HT-29 (cell line): ENCODE measurements at places on chromosomes 12 and 14. TPM values are rescaled to one million over a fixed set of nuclear protein-coding genes. Genes with fewer than 3 reads are reported as not detected.

Gene CRIP1
- 667 and 791 TPM in 2 replicates for total RNA-seq

Gene CLEC6A
- not detected in 2 replicates for total RNA-seq

Gene SCNN1A
- 161 and 221 TPM in 2 replicates for total RNA-seq

DNA sequence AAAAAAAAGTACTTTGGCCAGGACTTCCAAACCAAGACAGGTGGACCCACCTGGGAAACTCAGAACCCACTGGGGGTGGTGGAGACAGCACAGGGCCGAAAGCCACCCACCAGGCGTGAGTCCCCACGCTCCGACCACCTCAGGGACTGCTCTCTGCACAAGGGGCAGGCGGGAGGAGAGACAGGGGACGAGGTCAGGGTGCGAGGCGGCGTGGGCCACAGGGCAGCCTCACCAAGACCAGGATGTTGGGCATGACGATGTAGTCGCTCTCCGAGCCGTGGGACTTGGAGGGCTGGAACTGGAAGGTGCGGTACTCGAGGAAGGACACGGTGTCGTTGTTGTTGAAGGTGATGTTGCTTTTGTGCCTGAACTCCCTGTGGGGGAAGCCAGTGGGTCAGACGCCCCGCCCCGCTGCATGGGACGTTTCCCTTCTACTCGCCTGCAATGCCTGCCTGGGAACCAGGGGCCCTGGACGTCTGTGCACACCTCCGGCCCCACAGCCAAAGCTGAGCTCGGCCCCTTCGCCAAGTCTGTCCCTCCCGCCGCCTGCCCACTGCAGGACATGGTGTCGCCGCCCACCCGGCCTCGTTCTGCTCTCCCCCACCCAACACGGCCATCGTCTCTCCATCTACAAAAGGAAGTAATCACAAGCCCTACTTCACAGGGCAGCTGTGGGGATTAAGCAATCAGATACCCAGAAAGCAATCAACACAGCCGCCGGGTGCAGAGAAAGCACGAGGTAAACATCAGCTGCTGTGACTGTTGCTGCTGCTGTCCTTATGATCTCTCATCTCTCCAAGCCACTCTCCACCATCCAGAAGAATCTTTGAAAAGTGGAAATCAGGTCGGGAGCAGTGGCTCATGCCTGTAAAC, 48.7 kb downstream of the SCARB1 start:
- DNase-seq: no peak

GRCh38 chr14:52703664-52704063, 3.3 kb upstream of the PSMC6 start:
- no peak for DNase-seq

DNA sequence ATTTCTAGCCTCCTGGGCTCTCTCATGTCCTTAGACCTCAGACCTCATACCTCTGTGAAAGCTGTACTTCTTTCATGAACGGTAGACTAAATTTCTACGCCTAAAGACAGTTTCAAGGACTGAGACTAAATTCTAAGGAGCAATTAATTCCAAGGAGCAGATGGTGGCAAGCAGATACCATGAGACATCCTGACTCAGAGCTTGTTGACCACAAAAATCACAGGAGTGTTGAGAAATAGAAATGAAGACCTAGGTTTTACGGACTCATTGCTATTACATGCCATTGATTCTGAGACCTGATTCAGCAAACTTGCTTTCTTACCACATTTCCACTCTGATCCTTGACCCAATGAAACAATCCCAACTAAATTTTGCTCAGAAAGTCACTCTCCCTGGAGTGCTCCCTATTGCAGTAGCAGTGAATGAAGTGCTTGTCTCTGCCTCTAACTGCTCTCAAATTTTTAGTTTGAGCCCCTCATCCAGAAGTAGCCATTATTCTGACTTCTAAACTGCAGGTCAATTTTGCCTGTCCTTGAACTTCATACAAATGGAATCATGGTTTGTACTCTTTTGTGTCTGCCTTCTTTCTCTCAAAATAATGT, 52.0 kb downstream of the PEX5 start:
- no peak for DNase-seq

DNA sequence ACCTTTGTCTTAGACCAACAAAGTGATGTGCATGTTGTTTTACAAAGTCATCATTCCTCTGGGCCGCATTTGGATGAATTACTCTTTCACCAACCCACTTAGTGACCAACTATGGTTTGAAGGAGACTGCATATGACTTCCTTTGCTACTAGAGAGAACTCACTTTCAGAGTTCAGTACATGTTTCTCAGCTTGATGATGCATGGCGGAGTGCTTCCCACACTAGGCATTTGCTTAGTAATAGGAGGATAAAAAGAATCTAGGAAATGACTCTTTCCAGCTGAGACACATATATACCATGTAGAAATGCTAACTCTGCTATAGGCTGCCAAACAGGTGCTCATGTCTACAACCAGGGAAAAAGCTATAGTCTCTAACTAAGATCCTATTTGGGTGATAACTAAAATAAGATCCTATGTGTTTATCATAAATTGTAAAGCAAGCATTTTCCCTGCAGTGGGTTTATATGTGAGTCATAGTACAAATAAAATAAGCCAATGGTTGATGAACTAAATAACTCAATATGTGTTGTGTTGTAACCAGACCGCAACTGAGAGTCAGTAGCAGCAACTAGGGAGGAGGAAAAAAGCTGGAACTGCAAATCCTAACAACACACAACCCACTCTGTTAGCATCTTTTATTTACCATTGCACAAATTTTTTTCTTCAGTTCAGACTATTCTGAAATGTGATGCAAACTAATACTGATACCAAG, 87.2 kb downstream of the TSPAN8 start:
- no peak for DNase-seq

DNA sequence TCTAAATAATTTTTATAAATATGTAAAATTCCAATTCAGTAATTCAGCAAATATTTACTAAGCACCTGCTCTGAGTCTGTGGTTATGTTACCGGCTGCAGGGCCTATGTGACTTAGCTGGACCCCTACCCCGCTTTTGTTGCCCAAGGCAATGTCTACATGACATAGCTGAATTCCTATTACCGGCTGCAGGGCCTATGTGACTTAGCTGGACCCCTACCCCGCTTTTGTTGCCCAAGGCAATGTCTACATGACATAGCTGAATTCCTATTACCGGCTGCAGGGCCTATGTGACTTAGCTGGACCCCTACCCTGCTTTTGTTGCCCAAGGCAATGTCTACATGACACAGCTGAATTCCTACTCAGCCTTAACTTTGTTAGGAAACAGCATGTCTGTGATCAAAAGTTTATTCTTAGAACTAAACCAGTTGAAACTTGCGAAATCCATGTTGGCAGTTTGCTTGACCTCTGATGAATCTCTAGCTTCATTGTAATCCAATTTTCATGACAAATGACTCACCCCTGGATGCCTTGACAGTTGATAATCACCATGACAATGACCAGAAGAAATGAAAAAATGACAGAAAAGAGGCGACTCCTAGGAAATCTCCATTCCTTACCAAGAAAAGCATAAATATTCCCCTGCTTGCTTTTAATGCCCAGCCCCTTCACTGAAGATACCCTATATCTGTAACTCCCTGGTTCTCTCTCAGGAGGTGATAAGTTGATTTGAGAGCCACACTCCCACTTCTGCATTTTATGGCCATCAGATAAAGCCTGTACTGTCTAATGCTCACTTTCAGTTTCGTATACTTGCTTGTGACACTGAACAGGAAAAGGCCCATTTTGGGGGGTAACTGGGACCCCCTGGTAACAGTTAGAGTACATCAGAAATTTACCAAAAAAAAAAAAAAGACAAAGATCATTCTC, 148.4 kb upstream of the SYT10 start:
- no peak for DNase-seq

GRCh38 chr14:51262868-51263267, 22.8 kb downstream of the TMX1 start:
- DNase-seq: no peak

GRCh38 chr14:104702106-104702505, 12.7 kb downstream of the INF2 start:
- no peak for DNase-seq

DNA sequence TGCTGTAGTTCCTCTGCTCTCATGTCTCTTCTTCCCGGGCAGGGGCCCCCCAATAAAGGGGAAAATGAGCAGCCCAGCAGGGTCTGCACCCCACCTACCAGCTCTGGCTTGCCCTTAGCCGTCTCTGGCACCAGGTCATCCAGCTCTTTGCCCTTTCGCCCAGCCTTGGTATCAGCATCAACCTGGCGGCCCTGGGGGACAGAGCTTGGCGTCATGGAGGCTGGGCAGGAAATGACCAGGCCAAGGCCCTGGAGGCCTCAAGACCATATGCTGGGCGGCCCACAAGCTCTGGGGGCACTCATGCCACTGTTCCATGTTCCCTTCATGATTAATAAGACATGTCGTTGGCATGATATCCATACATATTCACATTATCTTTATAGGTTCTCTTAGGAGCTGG, 14.7 kb downstream of the MYL6 start:
- no peak for DNase-seq

DNA sequence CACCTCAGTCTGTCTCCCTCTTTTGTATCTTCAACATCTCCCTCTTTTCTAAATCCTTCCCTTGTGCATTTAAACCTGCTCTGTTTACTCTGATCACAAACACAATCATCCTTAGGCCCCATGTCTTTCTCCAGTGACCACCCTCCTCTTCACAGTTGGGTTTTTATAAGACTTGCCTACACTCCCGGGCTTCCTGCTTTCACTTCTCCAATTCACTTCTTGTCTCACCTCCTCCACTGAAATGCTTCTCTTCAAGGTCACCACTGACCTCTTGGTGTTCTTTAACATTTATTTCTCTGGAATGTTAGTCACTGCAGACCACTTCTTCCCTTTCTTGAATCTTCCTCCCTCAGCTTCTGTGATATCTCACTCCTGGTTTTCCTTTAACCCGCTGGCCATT, 8.7 kb upstream of the SMCO2 start:
- DNase-seq: no peak

GRCh38 chr12:118645219-118645618, 268.9 kb downstream of the SUDS3 start:
- peak; percentile 40 for DNase-seq

DNA sequence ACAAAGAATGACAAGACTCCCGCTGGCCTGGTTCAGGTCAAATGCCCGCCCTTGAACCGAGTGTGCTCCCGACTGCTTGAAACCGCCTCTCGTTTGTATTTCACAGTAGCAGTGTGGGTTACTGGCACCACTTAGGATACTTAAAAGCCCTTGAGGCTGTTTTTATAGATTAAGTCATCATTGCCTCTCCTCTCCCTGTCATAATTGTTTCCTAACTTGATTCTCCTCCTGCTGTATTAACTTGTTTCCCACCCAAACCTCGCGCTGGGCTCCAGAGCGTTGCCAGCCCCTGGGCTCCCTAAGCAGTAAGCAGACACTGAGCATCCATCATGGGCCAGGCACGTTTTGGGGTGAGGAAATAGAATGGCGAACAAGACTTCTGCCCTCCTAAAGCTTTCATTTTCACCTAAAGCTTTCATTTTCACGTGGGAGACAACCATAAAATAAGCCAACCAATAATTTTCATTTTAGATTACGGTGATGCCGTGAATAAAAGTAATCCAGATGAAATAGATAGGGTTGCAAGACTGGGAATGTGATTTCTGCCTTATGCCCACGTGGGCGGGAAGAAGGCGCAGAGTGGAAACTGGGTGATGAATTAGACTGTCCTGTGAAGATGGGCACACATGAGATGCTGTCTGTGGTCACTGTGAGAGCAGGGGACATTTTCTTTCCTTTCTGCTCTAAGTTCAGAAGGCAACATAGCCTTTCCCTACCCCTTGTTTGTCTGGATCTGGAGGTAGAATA, 97.5 kb downstream of the PPP2R5C start:
- no peak for DNase-seq

- DNase-seq: no peak
These were observed 75.0 kb downstream of the RFLNA start for GRCh38 chr12:124369827-124370378.

- DNase-seq: no peak
These were observed 162.7 kb downstream of the BMP4 start for GRCh38 chr14:53793790-53794505.

DNA sequence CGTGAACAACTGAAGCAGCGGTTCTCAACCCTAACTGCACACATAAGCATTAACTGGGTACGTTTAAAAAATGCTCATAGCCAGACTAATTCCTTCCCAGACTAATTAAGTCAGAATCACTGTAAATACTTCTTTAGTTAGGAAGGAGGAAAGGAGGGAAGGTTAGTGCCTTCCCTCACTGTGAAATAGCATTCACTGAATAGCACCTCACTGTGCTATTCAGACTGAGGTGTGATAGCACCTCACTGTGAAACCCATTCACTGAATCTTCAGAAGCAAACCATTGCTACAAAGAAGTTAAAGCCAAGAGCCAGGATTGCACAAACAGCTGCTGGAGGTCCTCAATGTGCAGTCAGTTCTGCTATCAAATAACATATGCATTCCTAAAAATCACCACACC, 58.8 kb downstream of the RTN1 start:
- DNase-seq: no peak

- peak; percentile 68 for DNase-seq
These were observed 148.1 kb upstream of the NRXN3 start for GRCh38 chr14:78022059-78022458.

- DNase-seq: no peak
These were observed 23.8 kb downstream of the BAZ1A start for GRCh38 chr14:34851395-34851794.

DNA sequence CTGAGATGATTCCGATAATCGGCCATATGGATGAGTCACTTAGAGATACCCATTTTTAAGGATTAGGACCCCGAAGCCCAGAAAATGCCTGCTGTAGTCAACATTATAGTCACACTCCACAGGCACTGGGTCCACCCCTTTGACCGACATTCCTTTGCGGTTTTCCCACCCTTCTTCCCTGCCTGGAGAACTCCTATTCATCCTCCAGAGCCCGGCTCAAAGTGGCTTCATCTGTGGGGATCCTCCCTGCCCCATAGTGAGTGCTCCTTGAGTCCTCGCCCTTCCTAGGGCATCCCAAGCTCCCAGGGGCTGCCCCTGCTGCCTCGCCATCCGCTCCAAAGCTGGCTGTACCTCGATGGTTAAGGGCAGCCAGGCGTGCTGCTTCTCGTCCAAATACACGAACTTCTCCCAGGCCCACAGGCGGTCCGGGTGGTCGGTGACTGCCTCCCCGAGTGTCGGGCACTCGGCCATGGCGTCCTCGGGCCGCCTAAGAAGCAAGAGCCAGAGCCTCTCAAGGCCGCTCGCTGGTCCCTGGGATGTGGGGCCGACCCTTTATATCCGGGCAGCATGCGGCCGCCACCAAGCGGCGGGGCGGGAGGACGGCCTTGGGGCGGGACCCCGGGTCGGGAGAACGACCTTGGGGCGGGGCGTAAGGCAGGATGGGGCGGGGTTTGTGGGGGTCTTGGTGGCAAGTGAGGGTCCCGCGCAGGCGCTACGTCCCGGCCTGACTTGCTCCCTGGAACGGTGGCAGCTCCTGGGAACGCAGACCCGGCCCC, at the start of gene TCL1A:
Gene TCL1A (minus strand): TSS at position 530 of the 776 bp plus-strand sequence. CDS start 59 bp downstream, at position 471.
- no peak for DNase-seq

DNA sequence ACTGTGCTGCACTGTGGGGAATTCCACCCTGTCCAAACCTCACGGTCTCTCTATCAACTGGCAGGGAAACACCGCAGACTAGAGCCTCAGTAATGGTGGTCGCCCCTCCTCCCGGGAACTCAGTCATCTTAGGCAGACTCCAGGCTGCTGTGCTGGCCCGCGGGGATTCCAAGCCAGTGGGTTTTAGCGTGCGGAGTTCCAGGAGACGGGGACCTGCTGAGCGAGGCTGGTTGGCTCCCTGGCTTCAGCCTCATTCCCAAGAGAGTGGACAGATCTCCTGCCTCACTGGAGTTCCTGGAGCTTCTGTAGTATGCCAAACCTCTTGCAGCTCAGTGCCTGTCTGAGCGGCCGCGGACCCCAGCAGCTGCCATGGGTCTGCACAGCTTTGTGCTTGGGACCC, 455.6 kb downstream of the CCDC91 start:
- no peak for DNase-seq

GRCh38 chr12:131948166-131948712, 1.5 kb upstream of the EP400 start:
- DNase-seq: no peak
